ENCODE measurements at places on chromosomes 2 and 18.

DNA sequence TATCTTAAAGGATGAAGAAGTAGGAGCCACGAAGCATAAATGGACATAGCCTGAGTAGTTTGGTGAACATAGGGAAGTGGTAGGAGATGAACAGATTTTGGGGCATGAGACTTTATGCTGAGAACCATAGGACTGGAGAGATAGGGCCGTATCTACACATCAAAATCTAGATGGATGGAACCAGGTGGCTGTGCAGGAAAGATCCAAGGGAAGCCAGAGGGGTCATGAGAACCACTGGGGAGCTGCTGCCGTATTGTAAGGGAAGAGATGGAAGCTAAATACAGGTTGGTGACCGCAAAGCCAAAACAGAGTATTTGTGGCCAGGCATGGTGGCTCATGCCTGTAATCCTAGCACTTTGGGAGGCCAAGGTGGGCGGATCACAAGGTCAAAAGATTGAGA, 124.3 kb downstream of the TRIB2 start:
- DNase-seq, result no peak

GRCh38 chr18:13577091-13577697, 149.2 kb downstream of the FAM210A start:
- DNase-seq, result no peak

GRCh38 chr2:219475697-219476651, 22.7 kb upstream of the GMPPA start:
- peak; percentile 65 for DNase-seq

GRCh38 chr2:144320491-144320890, 199.4 kb downstream of the ZEB2 start:
- DNase-seq, result no peak

- no peak for DNase-seq
Observed at GRCh38 chr2:68730828-68731227, 3.8 kb upstream of the ARHGAP25 start.

DNA sequence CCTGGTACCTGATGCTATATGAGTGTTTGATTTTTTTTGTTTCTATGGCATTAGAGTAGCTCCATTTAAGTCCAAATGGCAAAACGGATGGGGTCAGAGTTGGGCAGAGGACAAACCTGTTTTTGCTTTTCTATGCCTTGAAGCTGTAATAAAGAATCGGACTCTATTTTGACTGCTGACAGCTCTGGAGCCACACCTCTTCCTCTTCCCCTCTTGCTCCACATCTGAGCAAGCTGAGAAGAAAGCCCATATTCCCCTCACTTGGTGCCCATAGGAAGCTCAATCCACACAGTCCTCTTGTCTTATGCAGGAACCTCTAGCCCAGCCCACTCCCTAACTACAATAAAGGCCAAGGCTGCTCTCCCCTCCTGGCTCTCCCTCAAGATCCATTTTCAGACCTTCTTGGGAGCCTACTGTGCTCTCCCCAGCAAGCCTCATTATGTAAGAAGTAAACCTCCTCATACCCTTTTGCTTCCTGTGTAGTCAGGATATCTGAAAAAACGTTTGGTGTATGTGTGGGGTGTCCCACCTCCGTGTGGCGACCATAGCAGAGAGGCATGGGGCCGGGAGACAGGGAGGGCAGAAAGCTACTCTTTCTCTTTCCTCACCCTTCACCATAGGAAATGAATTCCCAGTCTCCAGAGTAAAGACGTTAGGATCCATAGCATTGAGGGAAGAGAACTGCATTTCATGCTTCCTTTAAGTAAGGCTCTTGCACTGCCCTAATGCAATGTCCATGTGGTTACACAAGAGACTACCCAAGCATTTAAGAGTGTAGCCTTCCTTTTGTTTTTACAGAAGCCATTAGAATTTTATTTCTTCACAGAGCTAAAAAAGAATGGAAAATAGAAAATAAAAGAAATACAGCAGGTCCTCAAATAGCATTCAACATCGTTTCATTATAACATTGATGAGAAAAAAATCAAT, 41.9 kb upstream of the RAPGEF4 start:
- DNase-seq, result no peak

DNA sequence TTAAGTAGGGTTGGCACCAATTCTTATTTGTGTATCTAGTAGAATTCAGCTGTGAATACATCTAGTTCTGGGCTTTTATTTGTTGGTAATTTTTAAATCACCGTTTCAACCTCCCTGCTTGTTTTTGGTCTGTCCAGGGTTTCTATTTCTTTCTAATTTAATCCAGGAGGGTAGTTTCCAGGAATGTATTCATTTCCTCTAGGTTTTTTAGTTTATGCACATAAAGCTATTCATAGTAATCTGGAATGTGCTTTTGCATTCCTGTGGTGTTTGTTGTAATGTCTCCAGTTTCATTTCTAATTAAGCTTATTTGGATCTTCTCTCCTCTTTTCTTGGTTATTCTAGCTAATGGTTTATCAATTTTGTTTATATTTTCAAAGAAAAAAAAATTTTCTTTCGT, 1361.8 kb upstream of the DDX18 start:
- no peak for DNase-seq

GRCh38 chr2:144364944-144365738, 154.8 kb downstream of the ZEB2 start:
- no peak for DNase-seq

DNA sequence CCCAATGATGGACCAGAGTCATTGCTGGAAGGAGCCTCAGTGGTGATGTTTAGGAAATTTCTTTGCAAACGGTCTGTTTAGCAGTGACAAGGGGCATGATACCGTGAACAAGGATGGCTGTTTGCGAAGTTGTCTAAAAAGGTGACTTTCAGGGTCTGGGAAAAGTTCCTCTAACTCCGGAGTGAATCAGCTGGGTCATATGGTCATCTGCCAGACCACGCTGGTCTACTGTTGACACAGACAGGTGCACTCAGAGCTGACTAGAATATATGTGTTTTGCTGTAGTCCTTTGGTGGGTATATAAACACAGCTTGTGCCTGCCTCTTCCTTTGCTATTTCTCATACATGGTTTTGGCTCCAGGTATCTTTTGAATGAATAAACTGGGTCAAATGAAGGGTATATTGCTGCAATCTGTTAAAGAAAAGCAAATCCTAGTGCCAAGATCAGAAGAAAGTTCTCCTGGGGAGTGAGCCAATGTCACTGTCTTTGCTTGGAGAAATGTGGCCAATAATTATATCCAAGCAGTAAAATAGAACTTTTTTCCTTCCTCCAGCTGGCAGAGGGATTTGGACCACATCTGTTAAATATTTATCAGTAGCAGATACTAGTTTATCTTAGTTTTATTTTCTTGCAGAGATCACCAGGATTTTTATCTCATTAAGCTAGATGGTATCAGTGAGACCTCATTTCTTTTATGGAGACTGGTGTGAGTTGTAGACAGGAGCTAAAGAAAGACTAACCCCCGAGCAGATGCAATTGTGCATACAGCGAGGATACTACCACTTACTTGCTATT, 286.0 kb downstream of the TRIB2 start:
- no peak for DNase-seq

DNA sequence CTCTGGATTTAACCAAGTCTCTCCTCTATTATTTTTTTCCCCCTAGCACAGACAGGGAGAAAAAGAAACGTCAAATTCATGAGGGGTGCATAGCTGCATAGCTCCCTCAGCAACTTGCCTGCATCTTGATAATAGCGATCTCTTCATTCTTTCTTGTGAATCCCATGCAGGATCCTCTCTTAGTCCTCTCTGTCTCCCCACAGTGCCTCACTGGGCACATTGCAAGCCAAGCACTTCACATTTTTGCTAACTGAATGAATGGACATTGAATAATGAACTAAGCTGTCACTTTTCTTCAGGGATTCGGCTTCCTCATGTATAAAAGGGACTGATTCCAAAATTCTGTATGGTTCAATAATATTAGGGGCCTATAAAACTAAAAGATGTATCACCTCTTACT, 2.9 kb upstream of the EPB41L3 start:
- no peak for DNase-seq

- no peak for DNase-seq
Observed at GRCh38 chr2:85772019-85772745, 18.4 kb downstream of the ATOH8 start.

- DNase-seq, result no peak
Observed at GRCh38 chr2:47165001-47165555, 10.0 kb upstream of the STPG4 start.

DNA sequence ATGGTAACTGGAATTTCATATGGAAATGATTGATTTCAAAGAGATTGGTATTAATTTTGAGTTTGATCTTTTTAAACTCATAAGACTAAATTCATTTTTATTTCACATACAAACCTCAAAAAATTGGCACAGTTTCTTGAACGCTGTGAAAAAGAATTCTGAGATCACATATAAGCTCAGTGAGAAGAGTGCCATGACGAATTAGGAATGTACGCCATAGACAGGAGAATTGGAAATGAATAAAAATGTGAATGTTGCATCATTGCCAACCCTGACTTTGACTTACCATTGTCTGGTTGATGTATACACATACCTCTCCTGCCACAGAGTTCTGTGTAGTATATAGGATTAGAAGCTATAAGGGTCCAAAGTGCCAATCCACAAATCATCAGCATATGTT, 290.4 kb upstream of the ZC3H15 start:
- no peak for DNase-seq

DNA sequence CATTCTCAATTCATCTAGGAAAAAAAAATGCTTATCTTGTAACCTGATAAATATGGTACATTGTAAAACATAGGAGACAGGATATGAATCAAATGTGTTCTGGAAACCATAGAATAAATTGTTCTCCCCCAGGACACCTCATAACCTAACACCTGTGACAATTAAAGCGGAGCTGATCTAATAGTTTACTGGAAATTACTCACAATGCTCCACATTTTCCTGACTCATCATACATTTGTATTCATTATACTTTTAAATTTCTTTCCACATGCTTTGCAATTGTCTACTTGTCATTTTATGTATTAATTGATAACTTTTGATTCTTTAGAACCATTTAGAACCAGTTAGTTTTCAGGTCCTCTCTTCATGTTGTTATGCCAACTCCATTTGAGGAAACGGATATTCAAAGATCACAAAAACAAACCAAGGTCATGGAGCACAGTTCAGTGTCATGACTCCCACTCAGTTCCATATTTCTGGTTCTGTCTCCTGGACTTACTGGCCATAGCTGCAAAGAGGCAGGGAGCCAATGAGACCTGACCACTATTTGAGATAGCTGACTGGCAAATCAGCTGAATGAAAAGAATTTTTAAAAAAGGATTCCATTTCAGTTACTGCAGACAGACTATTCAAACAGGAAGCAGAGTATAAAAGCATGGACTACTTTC, 128.5 kb downstream of the CALCRL start:
- DNase-seq, result no peak

- no peak for DNase-seq
Observed at GRCh38 chr2:106977717-106978116, 91.8 kb upstream of the ST6GAL2 start.

- no peak for DNase-seq
Observed at GRCh38 chr2:26685989-26686839, 6.3 kb upstream of the KCNK3 start.

- no peak for DNase-seq
Observed at GRCh38 chr2:27042159-27042661, 9.3 kb upstream of the AGBL5 start.

- no peak for DNase-seq
Observed at GRCh38 chr2:192087398-192087958, 107.3 kb downstream of the TMEFF2 start.

- no peak for DNase-seq
Observed at GRCh38 chr2:27261926-27262298, 935 bp downstream of the SLC30A3 start.

DNA sequence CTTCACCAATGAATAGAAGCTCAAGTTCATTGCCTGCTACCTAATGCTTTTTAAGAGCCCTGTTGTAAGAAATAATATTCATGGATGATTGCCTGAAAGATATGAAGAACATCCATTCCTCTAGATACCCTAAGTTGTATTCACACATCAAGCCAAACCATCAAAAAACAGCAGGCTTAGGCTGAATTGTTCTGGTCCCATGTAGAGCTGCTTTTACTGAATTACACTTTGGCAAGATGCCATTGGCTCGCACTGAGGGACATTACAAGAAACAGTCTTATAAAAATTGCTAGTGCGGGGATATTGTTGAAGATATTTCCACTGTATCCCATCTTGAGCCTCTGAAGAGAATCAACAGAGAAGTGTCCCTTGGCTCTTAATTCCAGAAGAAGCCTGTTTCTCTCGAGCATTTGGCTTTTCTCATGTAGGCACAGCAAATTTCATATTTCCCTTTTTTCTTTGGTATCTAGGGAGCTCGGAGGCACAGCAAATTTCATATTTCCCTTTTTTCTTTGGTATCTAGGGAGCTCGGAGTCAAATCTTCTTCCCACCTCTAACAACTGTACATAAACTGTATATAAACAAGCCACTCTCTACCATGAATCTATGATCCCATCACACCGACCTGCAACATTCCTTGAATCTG, 107.5 kb downstream of the COLEC12 start:
- no peak for DNase-seq

DNA sequence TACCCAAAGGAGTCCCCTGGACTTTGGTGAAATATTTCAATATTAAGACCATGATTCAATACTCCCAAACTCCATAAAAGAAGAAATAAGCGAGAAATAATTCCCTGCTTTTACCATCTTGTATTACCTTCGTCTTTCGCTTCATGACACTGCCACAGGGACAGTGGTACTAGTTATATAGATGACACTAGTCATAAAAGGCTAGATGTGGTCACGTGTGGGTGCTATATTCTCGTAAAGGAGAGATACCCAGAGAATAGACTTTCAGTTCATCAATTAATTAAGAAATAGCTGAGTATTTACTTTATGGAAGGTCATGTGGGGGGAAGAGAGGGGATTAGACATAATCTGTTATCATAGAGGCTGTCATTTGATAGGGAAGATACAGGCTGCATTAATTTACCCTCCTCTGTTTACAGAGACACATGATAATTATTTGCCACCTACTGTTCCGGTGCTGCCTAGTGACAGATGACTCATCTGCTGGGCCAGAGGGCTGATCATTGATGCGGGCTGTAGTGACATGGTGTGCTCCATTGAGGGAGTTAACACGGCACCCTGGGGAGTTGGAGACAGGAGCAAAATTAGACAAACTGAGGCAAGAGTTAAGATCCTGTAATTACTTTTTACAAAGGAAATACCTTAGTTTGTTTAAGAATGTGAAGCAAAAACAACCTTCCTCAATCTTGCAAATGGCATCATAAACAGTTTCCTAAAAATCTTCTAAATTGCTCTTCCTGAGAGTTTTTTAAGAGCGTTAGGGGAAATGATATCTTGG, 78.2 kb upstream of the ITGB6 start:
- DNase-seq, result no peak

DNA sequence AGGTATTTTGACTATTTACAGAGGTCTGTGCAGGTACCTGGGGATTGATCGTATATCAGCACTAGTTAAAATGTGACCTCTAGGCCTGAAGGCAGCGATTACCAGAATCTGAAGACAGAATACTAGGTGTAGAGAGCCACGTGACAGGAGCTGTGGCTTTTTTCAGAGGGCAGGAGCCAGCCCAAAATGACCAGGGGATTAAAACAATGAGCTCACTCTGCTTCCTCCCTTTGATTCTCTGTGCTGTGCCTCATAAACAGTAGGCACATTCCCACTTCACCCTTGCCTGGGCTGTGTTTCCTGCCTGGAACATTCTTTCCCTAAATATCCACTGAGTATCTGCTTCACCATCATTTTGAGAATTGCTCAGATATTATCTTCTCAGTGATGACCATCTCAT, 15.2 kb downstream of the ITGAV start:
- no peak for DNase-seq

GRCh38 chr2:9761577-9761976, 81.7 kb upstream of the TAF1B start:
- DNase-seq, result no peak
